Fibroblast of skin of abdomen (primary cell): ENCODE measurements at places on chromosomes 5 and 9.

GRCh38 chr5:40334242-40334635 lies 345.5 kb upstream of the PTGER4 start:
- no peak for DNase-seq

DNA sequence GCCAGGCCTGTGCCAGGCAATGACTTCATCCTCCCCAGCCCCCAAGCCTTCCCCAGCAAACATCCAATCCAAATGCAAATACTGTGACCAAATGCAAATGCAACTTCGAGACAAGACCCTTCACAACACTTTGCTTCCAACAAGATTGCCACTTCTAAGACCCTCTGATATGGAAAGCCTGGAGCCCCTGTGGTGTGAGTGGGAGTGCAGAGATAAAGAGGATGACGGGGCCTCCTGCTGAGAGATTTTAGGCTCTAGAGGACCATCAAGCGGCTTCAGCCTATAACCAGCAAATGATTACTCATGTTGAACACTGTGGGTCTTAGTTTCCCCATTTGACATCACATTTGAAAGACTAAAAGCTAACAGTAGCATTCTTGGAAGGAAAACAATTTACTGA lies 46.6 kb upstream of the GABRP start:
- no peak for DNase-seq

DNA sequence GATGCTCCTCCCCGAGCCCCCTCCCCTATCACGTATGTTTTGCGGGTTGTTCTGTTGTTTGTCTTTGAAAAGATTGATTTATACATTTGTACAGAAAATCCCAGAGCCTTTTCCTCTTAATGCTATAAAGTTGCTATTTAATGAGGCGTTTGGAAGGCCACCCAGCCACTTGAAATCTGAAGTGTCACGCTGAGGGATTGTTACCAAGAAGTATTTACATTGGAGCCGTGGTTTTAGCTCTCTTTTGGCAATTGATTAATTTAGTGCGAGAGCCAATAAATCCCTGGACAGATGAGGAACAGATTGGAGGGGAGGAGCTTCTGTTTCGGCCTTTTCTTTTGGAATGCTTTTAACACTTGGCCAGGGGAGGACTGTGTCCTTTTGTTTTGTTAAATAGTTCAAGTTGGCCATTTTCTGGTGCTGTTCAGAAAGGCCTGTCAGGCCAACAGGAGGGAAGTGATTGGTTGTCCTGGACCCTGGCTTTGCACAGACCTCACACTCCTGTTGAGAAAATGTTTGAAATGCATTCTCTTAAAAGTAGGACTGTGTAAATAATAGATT lies 250.2 kb downstream of the PDZD2 start:
- DNase-seq: peak; percentile 12

DNA sequence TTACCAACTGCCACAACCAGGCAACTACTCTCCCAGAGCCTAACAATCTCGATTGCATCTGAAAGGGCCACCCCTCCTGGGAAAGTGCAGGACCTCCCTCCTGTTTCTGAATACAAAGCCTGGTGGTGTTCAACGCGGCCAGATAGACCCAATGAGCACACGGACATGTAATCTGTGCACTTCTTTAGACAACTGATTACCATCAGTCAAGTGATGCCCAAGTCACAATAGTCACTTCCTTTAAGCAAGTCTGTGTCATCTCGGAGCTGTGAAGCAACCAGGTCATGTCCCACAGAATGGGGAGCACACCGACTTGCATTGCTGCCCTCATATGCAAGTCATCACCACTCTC lies 739 bp downstream of the C9orf72 start:
- no peak for DNase-seq
